Bone marrow (tissue), 2 donors: ENCODE measurements at places on chromosomes 3 and 15.

DNA sequence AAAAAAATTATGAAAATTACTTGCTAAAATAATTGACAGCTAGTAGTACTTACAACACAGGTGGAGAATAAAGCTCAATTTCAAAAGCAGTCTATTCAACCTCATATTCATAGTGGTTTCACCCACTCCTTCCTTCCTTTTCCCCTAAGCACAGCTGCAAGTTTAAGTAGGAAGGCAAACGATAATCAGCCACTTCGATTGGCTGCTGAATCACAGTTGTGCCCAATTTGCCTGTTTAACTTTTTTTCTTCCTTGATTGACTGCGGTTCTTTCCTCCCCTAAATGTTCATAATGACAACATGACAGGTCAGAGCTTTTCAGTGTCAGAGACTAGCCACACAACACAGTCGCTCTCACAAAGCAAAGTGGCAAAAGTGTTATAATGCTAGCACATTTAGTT is 468.0 kb upstream of the GBE1 start:
- no peak for DNase-seq

- peak; percentile 72 for DNase-seq
Measured at GRCh38 chr15:58724466-58724865, 25.0 kb downstream of the ADAM10 start.

DNA sequence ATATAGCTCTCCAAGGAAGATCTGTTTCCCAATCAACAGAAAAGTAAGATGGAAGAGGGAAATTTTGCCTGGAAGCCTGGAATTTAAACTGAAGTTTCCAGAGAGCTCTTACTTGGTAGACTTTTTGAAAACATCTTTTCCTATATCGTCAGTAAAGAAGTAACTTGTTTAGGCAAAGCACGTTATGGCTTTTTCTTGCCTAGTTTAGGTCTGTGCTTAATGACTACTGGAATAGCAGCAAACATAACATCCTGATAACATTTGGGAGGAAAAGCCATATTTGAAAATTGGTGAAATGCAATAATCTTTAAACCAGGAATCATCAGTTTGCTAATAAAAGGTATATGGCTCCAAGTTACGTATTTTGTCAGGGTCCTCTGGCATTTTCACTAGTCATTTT is 160.4 kb upstream of the CGNL1 start:
- no peak for DNase-seq

DNA sequence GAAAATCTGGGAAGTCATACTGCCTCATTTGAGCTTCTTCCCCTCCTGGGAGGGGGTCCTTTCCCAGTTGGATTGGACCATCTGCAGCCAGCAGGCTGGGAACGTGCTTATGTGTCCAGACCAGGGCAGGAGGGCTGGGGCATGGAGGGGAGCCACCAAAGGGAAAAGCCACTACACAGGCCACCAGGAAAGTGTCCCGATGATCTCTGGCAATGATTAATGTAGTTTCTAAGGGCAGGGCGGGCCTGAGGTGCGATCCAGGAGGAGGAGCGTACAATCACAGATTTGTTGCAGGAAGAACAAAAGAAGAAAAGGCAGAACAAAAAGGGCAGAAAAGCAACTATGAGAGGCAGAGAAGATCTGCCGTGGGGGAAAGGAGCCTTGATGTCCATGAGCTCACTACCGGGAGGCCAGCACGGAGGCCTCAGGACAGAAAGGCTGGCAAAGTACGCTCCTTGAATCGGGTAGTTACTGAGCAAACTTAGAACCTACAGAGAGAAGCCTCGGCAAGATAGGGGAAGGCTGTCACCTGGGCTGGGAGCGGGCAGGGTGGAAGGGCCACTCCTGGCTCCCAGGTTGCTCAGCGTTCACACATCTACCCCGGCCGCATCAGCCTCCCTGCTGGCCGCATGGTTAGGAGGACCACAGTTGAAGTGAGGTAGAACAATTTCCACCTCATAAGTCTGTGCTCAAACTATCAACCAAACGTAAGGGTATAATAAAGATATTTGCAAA is 79.5 kb upstream of the PCSK6 start:
- no peak for DNase-seq

DNA sequence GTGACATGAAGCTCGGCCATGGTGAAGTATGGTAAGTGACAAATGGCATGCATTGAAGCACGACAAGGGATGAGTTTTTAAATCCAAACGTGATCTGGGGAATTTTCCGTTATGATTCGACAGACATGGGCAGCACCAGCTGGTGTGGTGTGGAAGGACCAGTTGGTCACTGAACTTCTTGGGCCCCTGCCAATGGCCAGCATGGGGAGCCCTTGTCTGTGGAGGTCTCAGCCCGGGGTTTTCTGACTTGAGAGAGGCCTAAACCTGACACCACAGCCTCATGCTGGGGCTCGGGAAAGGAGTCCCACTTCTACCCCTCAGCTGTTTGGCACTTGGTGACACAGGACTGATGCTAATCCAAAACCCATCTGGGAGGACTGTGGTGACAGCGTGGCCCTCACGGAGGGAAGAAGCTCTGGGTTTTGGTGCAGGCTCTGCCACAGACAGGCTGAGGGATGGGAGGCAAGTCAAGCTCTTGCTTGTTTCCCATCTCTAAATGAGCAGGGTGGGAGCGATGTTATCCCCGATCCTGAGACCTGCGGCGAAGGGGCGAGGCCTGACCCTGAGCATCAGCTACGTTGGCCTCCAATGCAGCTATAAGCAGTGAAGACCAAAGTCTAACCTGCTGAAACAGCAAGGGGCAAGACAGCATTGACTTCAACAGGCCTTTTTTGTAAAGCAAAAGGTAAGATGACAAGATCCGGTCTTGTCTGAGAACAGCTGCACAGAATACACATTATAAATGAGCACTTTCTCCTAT is 69.5 kb downstream of the ATP1B3 start:
- no peak for DNase-seq

DNA sequence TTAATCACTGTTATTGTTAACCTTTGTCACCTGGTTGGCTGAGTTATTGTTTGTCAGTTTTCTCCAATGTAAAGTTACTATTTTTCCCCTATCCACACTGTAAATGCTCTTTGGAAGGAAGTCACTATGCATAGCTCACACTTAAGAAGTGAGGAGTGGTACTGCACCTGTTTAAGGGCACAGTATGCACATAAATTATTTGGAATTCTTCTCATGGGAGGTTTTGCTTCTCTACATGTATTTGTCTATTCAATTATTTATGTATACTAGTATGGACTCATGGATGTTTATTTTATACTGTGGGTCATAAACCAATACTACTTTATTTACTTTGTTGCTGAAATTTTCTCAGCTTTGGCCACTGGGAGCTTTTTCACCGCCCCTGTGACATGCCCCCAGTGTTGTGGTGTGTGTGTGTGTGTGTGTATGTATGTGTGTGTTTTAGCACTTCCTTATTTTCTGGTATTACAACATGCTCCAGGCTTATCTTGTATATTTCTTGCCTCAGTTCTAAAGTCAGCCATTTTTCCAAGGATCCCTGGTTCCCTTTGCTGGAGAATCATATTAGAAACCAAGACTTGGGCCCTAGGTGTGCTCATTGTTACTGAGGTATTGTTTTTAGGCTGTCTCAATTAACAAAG is 290.5 kb downstream of the KBTBD8 start:
- no peak for DNase-seq

- no peak for DNase-seq
Measured at GRCh38 chr15:57931570-57931969, 133.9 kb downstream of the ALDH1A2 start.

- DNase-seq: peak; percentile 47
Measured at GRCh38 chr3:196694202-196694638, 17.8 kb downstream of the CEP19 start.

- peak; percentile 25 for DNase-seq
Measured at GRCh38 chr3:49831341-49831740, 17.6 kb upstream of the UBA7 start.

GRCh38 chr3:19347671-19348070 is 199.4 kb downstream of the KCNH8 start:
- peak; percentile 51 for DNase-seq

DNA sequence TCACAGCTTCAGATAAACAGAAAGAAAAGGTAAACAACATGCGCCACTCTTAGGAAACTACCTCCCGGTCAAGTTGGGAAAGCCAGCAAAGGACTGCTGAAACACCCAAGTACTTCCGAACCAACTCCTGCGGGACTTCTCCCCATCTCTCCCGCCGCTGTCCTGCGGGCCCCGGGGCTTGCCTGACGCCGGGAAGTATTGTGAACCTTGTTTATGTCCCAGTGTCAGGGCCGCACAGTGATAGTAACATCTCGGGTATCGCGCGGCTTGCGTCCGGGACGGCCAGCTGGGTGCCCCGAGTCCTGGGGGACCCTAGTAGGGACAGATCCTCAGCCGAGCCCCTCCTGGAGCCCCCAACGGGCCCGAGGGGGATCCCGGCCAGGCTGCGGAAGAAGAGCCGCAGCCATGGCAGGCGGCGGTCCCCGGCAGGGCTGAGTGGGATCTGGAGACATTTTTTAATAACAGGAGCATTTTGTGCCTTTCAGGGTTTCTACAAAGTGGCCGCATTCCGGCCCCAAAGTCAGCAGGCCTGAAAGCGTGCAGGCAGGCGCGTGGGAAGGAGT is 756 bp downstream of the CLPX start:
- peak; percentile 9 for DNase-seq

DNA sequence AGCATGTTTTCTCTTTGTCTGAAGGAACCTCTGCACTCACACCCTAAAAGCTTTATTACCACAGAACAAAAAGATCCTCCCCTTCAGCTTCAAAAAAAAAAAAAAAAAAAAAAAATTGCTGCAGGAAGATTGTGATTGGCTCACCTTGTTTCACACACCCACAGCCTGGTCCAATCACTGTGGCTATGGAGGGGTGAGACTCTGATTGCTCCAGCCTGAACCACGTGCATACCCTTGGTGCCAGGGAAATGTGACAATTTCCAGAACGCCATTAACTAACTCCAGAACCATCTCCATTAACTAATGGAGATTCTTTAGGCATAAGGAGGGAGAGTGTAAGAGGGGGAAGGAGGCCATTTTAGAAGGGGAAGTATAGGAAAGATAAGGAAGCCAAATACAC is 106.5 kb upstream of the CRBN start:
- no peak for DNase-seq

GRCh38 chr3:174957081-174957480 is 97.9 kb downstream of the NAALADL2 start:
- no peak for DNase-seq

GRCh38 chr3:169179722-169180121 is 483.8 kb downstream of the MECOM start:
- no peak for DNase-seq

DNA sequence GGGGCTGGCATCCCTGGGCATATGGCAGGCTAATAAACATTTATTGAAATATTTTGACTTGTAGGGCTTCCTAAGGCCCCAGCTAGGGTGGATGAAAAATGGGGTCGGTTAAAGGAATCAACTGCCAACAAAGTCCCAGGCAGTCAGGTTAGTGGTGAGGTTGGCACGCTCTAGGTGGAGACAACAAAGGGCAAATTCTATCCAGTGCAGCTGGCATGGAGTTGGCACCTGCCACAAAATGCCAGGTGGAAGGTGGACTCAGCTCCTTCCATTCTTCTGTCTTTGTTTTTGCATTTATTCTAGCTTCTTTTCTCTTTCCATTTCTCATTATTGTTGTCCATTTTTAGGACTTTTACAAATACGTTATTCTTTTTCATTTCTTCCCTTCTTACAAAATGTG is 31.0 kb downstream of the LCMT2 start:
- DNase-seq: no peak

GRCh38 chr3:46849045-46849631 is 14.1 kb downstream of the MYL3 start:
- DNase-seq: no peak

DNA sequence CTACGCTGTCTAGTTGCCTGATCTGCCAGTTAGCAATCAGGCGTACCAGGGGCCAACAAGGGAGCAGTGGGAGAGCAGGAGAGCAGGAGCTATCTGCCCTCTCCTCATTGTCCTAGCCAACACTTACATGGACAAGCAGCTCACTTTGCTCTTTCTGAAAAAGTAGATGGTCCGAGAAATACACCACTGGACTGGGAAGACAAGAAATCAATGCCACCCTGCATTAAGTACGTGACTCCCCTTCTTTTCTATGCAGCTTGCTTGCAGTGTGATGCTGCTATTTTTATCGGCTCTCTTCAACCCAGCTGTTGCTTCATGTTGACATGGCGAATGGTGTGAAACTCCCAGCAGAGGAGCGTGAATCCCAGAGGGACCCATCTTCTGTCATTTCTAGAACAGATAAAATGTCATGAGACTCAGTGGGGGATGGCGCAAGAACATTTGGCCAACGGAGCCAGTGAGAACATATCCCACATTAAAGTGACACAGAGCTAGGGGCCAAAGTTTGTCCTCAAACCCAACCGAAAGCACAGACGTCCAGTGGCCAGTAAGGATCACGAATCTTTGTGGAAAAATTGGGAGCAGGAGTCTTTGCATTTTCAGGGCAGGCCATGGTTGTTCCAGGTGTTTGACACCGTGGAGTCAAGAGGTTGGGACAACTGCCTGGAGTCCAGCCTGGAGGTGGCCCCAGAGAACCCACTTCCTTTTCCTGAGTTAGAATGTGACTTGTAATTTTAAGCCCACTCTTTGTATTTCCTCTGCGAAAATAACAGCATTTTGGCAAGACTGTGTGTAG is 53.7 kb upstream of the MEF2A start:
- DNase-seq: no peak

GRCh38 chr3:78725703-78726246 is 1042.0 kb downstream of the ROBO1 start:
- no peak for DNase-seq

GRCh38 chr3:143998266-143998665 is 26.6 kb downstream of the DIPK2A start:
- DNase-seq: no peak

DNA sequence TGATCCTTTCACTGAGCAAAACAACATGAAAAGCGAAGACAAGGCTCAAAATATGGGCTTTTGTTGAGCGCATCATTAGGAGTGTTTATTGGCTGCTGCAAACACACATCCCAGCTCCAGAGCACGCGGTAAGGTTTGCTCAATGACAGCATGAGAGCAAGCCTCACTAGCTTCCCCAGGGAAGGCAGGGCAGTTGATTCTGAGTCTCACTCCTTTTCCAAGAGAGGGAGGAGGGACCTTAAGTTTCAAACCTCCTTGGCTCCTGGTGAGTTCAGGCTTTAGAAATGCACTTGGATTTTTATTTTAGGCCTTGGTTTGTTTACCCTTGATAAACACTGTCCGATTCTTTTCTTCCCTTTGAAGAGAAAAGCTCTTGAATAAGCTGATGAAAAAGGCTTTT is 69.1 kb upstream of the CACNA2D3 start:
- no peak for DNase-seq

DNA sequence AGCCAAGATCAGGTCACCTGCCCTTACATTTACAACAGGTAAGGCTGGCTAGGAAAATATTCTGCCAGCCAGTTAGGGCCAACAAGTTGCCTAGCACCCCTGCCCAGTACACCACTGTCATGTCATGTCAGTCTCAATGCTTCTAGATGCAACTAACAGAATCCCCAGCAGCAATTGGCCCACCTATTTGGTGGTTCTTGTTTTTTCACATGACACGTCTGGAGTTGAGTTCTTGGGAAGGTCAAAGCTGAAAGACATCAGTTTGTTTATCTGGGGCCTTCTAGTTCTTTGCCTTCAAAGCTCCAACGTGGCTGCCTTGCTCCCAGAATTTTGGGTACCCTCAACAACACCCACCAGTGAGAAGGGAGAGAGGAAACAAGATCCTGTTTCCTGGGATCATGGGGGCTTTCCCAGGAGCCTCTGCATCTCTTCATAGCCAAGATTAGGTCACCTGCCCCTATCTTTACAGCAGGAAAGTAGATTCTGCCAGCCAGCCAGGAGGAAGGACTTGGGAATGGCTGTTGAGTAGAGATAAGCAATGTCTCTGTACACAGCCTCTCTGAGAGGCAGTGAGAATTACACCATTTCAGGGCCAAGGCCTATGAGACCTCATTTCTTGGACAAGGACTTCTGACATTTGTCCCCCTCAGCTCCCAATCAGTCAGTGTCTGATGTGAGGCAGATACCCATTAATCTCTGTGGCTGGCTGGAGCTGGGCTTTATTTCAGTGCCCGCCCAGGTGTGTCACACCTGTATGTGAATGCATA is 8.6 kb downstream of the GPX1 start:
- DNase-seq: no peak
